ENCODE measurements at places on chromosomes 13 and 19. TPM values are rescaled to one million over a fixed set of nuclear protein-coding genes. Genes with fewer than 3 reads are reported as not detected.
A peak's percentile ranks its signal among the peaks of the same experiment; 100 is the strongest.

PRODH2 gene
- polyA plus RNA-seq: not detected

DNA sequence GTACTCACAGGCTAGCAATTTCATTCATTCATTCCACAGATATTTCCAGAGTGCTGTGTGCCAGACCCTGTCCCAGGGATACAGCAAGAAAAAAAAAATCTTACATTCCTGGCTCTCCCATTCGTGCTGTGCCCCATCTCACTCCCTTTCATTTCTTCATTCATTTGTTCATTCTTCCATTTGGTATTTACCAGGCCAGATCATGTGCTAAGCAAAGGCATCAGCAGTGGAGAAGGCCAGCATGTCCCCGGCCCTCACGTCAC, 2.3 kb downstream of the MAP3K10 start:
- no peak for DNase-seq

LIN7B gene
- polyA plus RNA-seq: 1.5 TPM

- DNase-seq: peak; percentile 90
Measured at GRCh38 chr19:35436477-35437405, 11.3 kb upstream of the FFAR2 start.

GRCh38 chr13:65112123-65112522, 2118.0 kb downstream of the PCDH9 start:
- no peak for DNase-seq

DNA sequence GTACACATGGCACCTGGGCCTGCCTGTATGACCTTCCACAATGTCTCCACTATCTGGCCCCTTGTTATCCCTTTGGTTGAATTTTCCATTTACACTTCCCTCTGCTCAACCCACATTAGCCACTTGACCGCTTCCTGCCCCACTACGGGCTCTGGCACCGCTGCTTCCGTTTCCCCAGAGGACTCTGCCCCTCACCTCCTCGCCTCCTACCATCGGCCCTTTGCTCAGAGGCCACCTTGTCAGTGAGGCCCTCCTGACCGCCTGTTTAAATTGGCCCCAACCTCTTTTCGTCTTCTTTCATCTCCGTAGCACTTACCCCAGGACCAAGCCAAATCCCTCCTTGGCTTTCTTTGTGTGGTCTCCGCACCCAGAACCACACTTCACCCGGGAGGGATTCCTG, 47.4 kb downstream of the SOX1 start:
- no peak for DNase-seq

DNA sequence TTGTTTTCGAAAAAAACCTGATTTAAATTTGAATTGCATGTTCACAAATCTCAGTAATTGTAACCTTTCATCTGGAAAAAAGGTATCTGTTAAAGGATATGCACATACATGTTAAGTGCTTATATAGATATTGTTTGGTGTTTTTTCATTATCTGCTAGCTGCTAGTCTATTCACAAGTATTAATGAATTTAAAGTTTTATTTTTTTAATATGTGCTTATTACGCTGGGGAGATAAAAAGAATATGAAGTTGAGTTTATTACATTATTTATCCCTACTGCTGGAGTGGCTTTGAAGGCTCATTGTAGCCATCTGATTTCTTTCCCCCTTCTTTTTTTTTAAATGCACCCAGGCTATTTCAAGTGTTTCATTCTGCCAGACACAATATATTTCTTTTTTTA, 3.9 kb upstream of the MAB21L1 start:
- no peak for DNase-seq

GRCh38 chr13:31121379-31122140, 40.1 kb downstream of the HSPH1 start:
- no peak for DNase-seq

KCNN1 gene
- 0.05 TPM for polyA plus RNA-seq

DNA sequence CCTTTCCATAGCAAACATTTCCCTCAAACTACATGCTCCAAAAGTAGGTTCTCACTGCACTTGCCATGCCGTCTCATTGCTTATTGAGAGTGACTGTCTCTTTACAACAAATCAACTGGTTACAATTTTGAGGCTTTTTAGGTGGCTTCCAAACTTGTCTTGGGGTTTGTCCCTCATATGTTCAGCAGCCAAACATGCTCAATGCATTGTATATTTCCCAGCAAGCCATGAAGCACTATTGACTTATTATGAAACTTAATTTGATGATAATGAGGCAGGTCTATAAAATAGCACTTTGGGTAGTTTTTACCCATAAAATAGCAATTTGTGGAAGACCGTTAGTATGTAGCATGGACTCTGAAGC, 78.2 kb downstream of the LRCH1 start:
- no peak for DNase-seq

DNA sequence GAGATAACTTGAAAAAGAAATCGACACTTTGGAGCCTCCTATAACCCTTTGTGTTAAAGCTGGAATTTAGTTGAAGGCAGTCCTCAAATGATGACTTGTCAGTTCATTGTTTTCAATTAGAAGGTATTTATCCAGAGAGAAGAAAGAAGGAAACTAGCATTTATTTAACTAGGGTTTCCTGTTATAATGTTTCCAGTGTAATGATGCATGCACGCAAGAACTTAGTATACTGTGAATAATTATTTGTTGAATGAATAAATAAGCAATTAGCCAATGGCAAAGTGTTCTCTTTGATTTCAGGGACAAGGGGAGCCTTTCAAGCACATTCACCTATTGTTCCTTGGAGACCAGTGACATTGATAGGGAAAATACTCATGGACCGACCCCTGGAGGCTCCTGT, 307.4 kb downstream of the KLF5 start:
- no peak for DNase-seq

ZNF880 gene
- polyA plus RNA-seq: 17.8 TPM

IGFL3 gene
- 179 TPM for polyA plus RNA-seq

DNA sequence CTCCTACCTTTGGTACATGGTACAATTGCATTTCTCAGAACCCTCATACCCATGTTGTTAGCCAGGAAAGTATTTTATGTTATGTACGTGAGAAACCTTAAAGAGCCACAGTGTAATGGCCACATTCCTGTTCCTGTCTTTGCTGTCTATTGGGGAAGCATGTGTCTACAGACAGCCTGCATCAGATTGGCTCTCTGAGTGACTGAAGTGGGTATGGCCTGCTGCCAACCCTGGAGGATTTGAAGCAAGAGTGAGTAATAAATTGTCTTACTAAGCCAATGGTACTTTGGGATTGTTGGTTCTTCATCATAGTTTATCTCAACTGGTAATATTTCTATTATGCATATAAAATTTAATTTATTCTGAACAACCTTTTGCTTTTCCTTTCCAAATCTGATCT, 574.1 kb downstream of the LMO7 start:
- DNase-seq: peak; percentile 4

- DNase-seq: no peak
Measured at GRCh38 chr19:47406711-47407416, 12.5 kb downstream of the MEIS3 start.

DNA sequence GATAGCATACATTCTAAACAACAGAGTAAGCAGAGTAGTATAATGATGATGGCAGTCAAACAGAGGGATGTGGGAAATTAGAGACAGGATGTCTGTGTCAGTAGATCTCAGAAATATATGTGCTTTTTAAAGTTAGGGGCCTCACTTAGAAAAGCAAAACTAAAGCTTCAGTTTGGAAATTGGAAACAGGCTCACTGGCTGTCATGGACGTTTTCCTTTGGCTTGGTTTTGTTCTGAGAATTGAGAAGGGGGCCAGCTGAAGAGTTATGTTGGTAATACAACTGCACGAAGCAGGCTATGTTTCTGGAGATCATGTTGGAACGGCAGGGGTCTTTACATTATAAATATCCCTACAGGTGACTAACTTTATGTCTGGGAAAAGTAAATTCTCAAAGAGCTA, 261.3 kb downstream of the LMO7 start:
- DNase-seq: no peak

ANKRD24 gene
- 0.12 TPM for polyA plus RNA-seq

CATSPERD gene
- not detected for polyA plus RNA-seq

DNA sequence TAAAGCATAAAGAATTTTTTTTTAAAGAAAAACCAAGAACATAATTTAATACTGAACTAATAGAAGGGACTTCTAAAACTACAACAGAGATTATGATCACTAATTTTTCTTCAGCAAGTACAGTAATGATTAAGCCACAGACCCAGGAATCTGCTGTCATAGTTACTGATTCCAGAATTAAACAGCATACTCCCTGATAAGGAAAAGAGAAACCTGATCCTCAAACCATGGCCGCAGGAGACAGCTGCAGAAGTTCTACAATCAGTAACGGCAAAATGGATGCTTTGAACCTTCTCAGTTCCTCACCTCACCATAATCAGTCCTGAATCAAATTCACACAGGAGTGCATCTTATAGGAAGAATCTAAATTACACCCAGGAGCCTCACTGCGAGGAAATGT, 939.0 kb upstream of the SLITRK1 start:
- no peak for DNase-seq

DNA sequence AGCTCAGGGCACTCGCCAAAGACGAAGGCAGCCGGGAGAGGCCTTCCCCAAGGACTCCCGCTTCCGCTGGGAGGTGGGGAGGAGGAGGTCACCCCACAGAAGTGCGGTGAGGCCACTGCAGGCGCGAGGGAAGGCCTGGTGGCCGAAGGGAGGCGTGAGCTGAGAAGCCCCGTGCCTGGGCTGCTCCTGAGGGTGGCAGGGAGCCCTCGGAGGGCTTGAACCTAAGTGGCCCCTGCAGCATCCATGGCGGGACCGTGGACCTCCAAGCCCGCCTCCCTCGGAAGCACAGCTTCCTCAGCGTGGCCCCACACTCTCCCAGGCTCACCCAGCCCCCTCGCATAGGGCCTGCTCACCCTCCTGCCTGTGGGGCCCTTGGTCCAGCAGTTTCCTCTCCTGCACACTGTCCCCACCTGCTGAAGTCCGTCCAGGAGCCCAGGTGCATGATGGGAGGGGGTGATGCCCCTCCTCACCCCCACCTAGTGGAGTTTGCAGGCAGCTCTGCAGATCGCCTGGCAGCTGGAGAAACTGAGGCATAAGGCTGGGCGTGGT, 25.9 kb downstream of the EFNA2 start:
- no peak for DNase-seq

GRCh38 chr19:50022823-50023222, 2.3 kb downstream of the VRK3 start:
- DNase-seq: no peak

DNA sequence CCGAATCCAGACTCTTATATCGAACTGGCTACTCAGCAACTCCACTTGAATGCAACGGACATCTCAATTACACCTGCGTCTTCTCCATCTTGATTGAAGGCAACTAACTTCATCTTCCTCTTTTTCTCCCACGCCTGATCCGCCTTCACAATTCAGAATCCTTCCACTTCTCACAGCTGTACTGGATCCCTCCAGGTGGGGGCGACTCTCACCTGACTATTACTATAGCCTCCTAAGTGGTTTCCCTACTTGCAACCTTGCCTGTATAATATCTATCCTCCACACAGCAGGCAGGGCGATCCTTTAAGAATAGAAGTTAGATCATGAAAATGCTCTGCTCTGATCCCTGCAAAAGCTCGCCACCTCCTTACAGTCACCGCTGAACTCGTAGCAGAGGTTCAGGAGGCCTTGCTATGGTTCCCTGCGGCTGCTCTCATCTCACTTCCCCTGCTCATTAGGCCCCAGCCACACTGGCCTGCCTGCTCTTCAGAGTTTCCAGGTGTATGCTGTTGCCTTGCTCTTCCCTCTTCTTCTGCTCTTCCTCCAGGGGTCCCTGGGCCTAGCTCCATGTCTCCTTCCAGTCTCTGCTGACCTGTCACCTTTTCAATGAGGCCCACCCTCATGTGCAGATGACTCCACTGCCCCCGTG, 31.9 kb downstream of the RFXAP start:
- no peak for DNase-seq

SRRM5 gene
- 0.03 TPM for polyA plus RNA-seq

- DNase-seq: peak; percentile 23
Measured at GRCh38 chr19:4399812-4400134, 574 bp downstream of the SH3GL1 start.

ZNF667 gene
- polyA plus RNA-seq: 0.94 TPM

DNA sequence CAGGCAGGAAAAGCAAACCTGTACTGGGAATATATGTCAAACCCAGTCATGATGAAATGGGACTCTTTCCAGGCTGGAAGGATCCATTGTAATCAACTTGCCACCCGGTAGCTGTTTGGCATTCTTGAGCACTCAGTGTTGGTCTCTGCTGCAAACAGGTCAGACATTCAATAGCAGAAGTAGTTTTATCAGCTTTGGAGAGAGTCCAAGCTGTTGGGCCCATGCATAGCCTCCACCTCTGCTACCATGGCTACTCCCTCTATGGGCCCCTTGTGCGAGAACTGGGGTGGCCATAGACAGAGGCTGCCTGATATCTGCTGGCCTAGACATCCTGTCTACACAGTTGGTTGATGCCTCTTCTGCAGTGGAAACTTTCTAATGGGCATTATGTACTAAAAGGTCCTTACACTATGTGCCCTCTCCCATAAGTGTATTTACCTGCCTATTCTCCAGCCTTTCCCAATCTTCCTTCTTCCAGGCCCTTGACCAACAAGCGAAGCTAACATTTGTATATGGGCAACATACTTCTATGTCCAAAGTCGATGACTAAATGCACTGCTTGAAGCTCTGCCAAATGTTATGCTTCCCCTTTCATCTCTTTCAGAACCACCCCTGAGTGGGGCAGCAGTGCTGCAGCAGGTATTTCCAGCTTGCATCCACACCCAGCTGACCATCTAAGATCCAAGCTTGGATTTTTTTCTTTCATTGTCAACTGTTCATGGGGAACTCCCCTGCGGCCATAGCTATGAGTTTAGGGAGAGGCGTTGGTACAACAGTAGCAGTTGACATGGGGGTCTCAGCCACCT, 5.3 kb upstream of the RNF6 start:
- DNase-seq: no peak

- DNase-seq: peak; percentile 32
Measured at GRCh38 chr19:41699231-41699967, 9.0 kb upstream of the CEACAM5 start.

DNA sequence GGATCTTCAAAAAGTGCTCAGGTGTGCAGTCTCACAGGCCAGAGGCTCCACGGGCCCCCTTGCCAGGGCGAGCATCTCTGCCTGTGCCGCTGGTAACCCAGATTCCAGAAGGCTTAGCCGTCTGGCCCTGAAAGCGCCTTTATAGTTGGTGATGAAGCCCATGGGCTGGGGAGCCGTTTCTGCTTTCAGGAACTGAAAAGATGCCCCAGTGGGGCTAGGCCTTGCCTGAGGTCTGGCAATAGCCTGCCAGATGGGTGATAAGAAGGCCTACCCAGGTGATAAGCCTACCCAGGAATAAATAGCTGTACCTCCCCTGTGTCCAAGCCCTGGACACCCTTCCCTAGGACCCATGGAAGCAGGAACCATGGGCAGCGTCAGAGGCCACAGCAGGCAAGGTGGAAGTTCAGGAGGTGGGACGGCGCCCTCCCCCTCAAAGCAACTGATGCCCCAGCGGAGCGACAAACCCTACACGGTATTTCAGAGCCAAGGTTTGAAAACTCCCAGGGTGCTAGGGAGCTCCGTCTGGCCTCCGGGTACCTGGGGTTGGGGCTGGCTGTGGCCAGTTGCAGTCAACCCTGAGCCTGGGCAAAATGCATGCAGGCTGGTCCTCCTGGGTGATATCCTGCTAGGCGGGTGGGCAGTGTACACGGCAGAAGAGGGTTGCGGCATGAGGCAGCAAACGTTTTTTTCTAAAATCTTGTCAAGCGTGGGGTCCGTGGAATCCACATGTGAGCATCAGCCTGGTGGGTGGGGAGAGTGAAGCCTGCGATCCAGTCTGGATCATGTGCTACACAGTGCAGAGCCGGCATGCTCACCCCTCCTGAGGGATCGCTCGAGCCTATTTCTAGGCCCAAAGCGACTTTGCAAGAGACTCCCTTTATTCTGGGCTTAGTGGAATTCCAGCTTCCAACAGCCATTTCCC, 45.3 kb downstream of the ACTN4 start:
- no peak for DNase-seq
